ENCODE measurements at places on chromosomes 11 and 22.

DNA sequence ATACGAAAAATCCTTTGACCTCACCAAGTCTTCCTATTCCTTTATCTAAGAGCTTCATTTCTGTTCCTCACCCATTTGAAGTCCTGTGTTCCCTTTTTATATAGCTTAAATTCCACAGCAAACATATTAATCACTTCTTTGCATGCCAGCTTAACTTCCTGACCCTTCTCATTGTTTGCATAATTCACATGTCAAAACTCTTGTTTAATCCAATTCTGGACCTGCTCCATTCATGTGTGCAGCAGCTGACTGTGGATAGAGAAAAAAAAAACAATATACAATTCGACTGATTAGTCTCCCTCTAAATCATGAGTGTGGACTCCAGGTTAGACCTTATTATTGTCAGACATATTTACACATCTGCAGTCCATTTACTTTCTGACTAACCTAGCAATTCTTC lies 991.2 kb upstream of the TENM4 start:
- DNase-seq: no peak

DNA sequence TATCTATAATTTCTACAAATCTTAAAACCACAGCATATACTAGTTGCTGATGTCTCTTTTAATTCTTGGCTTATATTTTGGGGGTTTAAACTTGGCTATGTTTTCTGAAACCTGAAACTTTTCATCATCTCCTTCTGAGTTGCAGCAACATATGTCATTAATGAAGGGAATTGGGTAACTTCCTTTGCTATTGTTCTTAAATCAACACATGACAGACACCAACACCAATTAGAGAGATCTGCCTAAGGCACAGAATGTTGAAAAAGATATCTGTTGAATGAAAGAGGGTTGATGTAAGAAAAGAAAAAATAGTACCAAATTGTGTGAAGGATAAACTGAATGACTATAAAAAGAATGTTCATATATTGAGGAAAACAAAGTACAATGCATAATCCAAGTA lies 10.3 kb upstream of the GAS2 start:
- DNase-seq: no peak

DNA sequence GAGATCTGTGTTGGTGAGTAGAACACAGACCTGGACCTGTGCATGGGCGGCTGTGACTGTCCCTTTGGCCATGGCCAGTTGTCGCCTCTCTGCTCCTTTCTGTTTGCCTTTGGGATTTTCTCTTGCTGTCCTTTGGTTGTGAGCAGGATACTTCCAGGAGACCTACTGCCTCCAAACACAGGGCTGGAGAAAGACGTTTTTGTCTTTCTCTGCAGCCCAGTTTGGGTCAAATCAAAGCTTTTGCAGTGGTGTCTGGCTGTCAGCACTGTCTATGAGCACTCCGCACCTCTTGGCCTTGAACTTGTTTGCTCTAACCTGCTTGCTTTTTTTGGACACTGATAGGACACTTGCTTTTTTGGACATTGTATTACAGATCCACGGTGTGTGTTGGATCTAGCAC lies 108.9 kb upstream of the SORL1-AS1 start:
- no peak for DNase-seq

GRCh38 chr22:35064664-35065063 lies 1.3 kb upstream of the ISX start:
- no peak for DNase-seq

- DNase-seq: no peak
Observed at GRCh38 chr22:32331236-32331917, 26.3 kb upstream of the RFPL3 start.
